GM23248 (cell line): ENCODE measurements at places on chromosomes 11 and 22. TPM values are rescaled to one million over a fixed set of nuclear protein-coding genes. Genes with fewer than 3 reads are reported as not detected.
A peak's percentile ranks its signal among the peaks of the same experiment; 100 is the strongest.

FAM180B gene
- not detected in 2 replicates for total RNA-seq

GRCh38 chr11:129455101-129455500 is 79.5 kb downstream of the BARX2 start:
- no peak for DNase-seq

CWF19L2 gene
- total RNA-seq = 6.9 and 25.8 TPM in 2 replicates

DNA sequence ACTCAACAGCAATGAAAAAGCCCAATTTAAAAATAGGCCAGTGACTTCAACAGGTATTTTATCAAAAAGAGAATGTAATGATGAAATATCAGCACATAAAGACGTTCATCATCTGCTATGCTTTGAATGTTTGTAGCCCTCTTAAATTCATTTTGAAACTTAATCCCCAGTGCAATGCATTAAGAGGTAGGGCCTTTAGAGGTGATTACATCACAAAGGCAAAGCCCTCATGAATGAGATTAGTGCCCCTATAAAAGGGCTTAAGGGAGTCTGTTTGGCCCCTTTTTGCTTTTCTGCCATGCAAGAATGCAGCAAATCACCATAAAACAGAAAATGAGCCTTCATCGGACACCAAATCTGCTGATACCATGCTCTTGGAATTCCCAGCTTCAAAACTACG is 637.0 kb downstream of the DLG2 start:
- DNase-seq = no peak

GRCh38 chr11:83336993-83337392 is 50.8 kb upstream of the CCDC90B start:
- DNase-seq = no peak

ST13 gene
- 117 and 141 TPM in 2 replicates for total RNA-seq

SSH3 gene
- total RNA-seq = 20.1 and 41.6 TPM in 2 replicates

- no peak for DNase-seq
These were observed 1.5 kb upstream of the GGT1 start for GRCh38 chr22:24601217-24602104.

DNA sequence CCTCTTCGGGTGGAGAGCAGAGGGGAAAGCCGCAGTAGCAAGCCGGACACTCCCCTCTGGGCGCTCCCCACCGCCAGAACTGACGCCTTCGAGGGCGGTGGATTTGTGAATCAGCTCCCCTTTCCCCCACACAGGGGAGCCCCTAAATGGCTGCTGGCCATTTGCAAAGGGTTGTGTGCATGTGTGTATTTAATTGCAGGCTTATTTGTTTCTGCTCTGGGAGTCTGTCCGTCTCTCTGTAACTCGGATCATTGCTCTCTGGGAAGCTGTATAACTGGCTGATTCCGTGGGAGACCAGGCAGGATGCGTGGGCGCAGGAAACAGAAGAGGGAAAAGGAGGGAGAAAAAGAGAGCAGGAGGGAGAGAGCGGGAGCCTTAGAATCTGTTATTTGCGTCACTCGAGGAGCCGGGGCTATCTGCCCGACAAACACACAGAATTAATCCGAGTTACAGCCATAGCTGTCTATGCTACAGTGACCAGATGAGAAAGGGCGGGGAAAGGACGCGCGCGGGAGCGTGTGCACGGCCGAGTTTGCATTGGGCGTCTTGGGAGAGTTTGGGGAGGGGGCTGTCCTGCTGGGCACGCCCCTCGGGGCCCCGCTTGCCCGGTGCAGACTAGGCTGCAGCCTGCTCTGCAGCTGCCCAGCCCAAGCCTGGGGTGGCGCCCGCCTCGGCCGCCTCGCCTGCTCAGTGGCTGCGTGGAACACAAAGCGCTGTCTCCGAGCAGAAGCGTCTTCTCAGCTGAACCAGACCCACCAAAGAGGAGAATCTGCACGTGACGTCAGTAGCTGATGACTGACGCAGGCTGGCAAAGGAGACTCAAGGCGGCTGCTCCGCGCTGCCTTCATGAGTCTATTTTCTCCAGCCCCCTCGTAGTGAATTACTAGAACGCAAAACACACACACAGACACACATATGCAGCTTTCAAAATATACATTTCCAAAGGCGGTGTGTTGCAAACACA is 105.3 kb upstream of the HSD17B12 start:
- peak; percentile 86 for DNase-seq

- DNase-seq = no peak
These were observed 35.4 kb upstream of the TREH start for GRCh38 chr11:118714816-118715215.

RPUSD4 gene
- 21.3 and 25.4 TPM in 2 replicates for total RNA-seq

DNA sequence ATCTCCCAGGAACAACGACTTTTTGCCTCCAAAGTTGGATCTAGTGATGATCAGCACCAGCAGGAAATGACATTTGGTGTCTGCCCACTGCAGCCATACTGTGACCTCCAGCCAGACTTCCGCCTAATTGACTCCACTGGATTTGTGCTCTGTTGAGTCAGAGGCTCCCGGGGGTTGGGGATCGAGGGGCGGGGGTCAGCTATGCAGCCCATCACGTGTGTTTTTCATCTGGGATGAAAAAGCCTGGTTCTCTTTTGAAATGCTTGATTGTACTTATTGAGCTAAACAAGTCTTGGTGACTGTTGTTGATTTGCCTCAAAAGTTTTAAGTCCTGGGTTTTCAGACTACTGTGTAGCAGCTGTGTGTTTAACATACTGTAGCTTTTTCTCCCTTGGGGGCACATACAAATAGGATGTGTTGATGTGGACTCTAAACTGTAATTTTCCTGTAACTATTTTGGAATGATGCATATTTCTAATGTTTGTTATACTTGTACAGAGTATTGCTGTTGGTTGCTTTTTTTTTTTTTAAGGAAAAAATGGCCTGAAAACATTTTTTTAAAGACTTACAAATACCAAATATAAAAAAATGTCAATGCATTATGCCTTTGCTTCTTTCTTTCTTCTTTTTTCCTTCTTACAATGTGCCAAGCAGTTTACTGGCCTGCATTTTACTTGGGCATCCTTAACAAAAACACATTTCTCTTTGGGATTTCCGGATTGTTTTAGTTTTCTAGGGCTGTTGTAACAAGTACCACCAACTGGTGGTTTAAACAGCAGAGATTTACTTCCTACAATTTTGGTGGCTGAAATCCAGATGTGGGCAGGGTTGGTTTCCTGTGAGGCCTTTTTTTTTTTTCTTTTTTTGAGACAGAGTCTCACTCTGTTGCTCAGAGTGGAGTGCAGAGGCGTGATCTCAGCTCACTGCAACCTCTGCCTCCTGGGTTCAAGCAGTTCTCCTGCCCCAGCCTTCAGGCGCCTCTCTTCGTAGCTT is 46.1 kb upstream of the OR4B1 start:
- DNase-seq = peak; percentile 76

GRCh38 chr11:35413598-35413997 is 5.8 kb downstream of the SLC1A2 start:
- DNase-seq = no peak

DNA sequence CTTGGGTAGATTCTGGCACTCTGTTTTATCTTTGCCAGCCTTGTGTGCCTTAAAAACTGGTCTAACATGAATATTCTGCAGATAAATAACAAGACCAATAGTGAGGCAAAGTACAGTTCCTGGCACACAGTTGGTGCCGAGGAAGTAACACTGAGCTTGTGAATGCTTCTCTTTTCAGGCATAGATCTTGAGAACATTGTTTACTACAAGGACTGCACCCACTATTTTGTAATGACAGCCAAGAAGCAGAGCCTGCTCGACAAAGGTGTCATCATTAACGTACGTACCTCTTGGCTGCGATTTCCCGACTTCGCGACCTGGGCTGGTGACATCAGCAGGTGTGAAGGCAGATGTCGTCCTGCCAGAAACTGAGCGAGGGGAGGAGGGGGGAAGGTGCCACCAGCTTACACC is 105.7 kb downstream of the MICAL2 start:
- no peak for DNase-seq

SLC22A8 gene
- total RNA-seq = not detected in 2 replicates

NEFH gene
- total RNA-seq = 0.51 and 0.65 TPM in 2 replicates

GRCh38 chr11:75536786-75537641 is 11.3 kb upstream of the GDPD5 start:
- peak; percentile 37 for DNase-seq

DNA sequence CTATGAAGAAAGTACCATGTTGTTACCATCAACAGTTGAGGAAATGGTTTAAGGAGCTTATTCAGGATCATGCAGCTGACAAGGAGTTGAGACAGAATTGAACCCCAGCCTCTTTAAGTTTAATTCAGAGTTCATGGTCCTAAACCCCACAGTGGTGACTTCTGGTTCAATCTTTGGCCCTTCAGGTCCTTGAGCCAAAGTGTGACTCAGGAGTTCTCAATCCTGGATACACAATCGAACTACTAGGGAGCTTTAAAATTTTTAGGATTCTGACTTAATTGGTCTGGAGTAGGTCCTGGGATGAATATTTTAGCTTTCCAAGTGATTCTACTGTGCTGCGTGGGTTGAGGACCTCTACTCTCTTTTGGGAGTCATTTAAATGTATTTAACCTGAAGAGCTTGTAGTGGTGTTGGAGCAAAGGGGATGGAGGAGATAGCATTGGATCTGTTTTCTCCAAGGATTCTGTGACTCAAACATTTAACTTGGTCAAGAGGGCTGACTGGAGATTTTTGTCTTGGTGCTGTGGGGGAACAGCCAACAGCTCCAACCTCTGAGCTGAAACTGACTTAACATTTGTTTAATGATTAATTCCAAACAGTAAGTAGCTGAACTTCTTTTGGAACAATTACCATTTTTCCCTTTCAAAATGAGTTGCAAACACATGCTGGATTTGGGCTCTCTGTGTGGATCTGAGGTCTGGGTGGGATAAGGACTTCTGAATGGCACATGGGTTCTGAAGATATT is 80.1 kb downstream of the INSC start:
- DNase-seq = peak; percentile 42

OR4D5 gene
- total RNA-seq = not detected in 2 replicates

GRCh38 chr11:60767388-60767811 is 10.7 kb downstream of the MS4A15 start:
- peak; percentile 41 for DNase-seq

MMP8 gene
- total RNA-seq = not detected in 2 replicates

FOSL1 gene
- total RNA-seq = 80.6 and 88.9 TPM in 2 replicates

- no peak for DNase-seq
These were observed 132.7 kb upstream of the RAG2 start for GRCh38 chr11:36730761-36731160.

- DNase-seq = no peak
These were observed 43.5 kb upstream of the CCDC179 start for GRCh38 chr11:22903782-22904181.
